ENCODE measurements at places on chromosomes 12 and 14.

- DNase-seq = no peak
These were observed 38.4 kb upstream of the CCT2 start for GRCh38 chr12:69546693-69547438.

DNA sequence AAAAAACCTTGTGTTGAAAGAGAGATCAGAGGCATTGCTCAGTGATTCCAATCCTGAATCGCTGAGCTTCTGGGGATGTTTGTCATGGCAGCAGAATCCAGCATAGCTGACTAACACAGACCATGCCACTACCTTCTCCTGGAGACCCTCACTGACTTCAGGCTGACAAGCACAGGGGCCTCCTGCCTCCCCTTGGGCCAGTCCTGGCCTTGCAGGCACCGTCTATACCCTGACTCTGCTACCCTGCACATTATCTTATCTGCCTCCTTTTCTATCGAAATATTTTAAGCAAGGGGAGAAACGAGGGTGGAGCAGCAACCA, 139.8 kb downstream of the KIF26A start:
- DNase-seq = no peak

GRCh38 chr14:101226603-101227425, 323.3 kb upstream of the RTL1 start:
- no peak for DNase-seq

- DNase-seq = no peak
These were observed 272.5 kb downstream of the C12orf50 start for GRCh38 chr12:87756721-87757120.

DNA sequence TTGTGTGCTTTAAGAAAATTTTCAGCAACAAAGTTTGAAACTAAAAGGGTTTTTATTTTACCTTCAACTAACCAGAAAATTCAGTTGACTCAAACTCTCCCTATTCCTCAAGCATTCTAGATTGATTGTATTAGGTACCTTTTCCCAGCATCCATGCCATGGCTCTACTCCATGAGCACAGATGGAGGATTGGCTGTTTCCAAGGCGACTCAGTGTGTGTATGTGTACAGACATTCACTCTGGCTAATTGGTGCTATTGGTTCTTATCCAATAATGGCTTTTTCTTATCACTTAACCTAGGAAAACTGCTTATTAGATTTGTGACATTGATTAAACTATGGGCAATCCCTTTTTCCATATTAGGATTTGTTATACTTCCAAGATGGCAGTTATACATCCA, 202.6 kb downstream of the ANO6 start:
- DNase-seq = no peak

Data from omental fat pad (tissue), 4 donors.